ENCODE measurements at places on chromosomes 1 and 21.

GRCh38 chr21:40947713-40948112 lies 100.8 kb upstream of the DSCAM start:
- no peak for DNase-seq

DNA sequence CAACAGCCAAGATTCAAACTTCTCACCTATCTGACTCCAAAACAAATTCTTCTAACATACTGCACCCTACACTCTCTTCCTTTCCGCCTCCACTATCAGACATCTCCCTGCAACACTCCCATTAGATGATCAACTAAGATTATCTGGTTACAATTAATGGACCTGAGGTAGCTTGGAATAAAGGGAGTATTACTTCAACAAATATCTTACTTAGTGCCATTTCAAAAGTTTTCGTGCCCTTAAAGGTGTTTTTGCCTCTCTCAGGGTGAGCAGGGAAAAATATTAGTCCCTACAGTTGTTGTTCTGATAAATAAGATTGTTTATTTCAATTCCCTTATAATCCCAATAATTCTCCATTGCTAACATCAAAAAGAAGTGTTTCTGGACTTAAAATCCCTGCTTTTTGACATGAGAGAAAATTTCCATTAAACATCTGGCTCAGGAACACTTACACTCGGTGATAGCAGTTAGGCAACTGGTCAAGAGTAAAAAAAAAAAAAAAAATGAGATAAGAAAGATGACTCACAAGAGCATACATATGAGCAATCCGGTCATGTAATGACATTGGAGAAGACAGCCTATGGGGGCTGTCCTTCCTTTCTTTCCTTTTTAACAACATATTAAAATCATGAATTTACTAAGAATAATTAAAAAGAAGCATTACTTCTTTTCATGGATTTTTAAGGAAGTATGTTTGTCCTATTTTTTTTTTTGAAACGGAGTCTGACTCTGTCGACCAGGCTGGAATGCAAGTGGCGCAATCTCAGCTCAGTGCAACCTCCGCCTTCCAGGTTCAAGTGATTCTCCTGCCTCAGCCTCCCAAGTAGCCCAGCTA lies 7.6 kb downstream of the RSBN1 start:
- no peak for DNase-seq

GRCh38 chr1:162234571-162234970 lies 142.1 kb downstream of the SPATA46 start:
- no peak for DNase-seq

- no peak for DNase-seq
Measured at GRCh38 chr21:44894687-44895302, 21.3 kb upstream of the PTTG1IP start.

- DNase-seq, result no peak
Measured at GRCh38 chr1:27994060-27994459, 34.3 kb downstream of the XKR8 start.

All from stimulated activated CD8-positive, alpha-beta memory T cell treated with anti-CD3 and anti-CD28 coated beads, Interleukin-12 subunit alpha, Interleukin-12 subunit beta, amount 100 ng/mL, for 1 hour (primary cell).